OCI-LY7 (cell line): ENCODE measurements at places on chromosomes 6 and 20. TPM values are rescaled to one million over a fixed set of nuclear protein-coding genes. Genes with fewer than 3 reads are reported as not detected.

RIPOR3 gene
- 0.35 and 0.53 TPM in 2 replicates for total RNA-seq

TGIF2 gene
- 45.2 and 49.4 TPM in 2 replicates for total RNA-seq

HUS1B gene
- 1.6 and 1.7 TPM in 2 replicates for total RNA-seq

WFDC5 gene
- not detected in 2 replicates for total RNA-seq

ADGRF5 gene
- not detected in 2 replicates for total RNA-seq

FNDC11 gene
- total RNA-seq, result 2.1 and 3.0 TPM in 2 replicates
